ENCODE measurements at places on chromosomes 11 and 22.

- DNase-seq: no peak
These were observed 90.8 kb upstream of the APOA1 start for GRCh38 chr11:116928102-116928777.

- DNase-seq: peak; percentile 94
These were observed 2.0 kb upstream of the CASTOR1 start for GRCh38 chr22:30291058-30291892.

DNA sequence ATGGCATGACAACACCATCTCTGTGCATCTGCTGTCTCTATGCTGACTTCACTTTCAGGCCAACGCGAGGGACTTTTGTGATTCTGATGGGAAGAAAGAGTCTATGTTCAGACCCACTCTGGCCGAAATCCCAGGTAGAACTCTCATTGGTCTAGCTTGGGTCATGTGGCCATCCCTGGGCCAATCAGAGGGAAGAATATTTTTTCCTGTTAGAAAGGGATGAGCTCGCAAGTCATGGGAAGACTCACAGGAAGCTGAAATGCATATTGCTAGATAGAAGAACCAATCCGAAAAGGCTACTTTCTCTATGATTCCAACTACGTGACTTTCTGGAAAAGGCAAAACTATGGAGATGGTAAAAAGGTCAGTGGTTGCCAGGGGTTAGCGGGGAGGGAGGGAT is 56.0 kb upstream of the LINC01488 start:
- DNase-seq: no peak

DNA sequence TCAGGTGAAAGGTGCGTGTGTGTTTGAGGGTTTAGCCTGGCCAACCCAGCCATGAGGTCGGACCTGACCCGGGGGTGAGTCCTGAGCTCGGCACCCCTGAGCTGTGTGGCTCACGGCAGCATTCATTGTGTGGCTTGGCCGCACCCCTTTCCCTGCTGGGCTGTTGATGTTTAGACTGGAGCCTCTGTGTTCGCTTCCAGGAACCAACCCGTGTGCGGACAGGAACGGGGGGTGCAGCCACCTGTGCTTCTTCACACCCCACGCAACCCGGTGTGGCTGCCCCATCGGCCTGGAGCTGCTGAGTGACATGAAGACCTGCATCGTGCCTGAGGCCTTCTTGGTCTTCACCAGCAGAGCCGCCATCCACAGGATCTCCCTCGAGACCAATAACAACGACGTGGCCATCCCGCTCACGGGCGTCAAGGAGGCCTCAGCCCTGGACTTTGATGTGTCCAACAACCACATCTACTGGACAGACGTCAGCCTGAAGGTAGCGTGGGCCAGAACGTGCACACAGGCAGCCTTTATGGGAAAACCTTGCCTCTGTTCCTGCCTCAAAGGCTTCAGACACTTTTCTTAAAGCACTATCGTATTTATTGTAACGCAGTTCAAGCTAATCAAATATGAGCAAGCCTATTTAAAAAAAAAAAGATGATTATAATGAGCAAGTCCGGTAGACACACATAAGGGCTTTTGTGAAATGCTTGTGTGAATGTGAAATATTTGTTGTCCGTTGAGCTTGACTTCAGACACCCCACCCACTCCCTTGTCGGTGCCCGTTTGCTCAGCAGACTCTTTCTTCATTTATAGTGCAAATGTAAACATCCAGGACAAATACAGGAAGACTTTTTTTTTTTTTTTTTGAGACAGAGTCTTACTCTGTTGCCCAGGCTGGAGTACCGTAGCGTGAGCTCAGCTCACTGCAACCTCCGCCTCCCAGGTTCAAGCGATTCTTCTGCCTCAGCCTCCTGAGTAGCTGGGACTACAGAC is 53.9 kb upstream of the PPP6R3 start:
- no peak for DNase-seq

- DNase-seq: no peak
These were observed 25.5 kb downstream of the NNMT start for GRCh38 chr11:114321621-114322257.

GRCh38 chr22:42314709-42315391 is 44.4 kb upstream of the TCF20 start:
- DNase-seq: no peak

- DNase-seq: no peak
These were observed 18.1 kb downstream of the RASD2 start for GRCh38 chr22:35558719-35559118.

DNA sequence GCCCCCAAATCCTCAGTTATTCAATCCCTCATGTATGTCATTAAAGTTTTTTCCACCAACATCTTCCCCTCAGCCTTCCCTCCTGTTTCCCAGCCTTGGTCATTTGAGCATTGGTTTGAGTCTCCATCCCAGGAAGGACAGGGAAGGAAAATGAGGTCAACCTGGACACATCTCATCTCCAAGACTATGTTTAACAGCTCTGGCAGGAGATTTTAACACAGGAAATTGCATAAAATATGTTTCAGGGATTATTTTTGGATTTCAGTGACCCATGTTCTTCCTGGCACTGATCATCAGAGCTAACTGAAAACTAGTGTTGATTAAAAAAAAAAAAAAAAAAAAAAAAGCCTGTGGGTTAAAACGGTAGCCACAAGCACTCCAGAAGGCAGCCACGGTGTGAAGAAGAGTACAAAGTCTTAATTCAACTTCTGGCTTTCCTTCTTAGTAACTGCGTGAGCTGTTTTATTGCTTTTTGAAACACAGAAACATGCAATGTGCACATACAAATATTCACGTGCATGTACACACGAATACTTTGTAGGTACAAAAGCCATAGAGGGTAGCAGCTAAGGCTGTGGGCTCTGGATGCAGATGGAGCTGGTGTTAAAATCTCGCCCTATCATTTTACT is 164.4 kb upstream of the DDI1 start:
- no peak for DNase-seq

Data from suprapubic skin (tissue), 4 donors.